Ammon's horn (tissue), 1 donor: ENCODE measurements at places on chromosomes 7 and 10.
A peak's percentile ranks its signal among the peaks of the same experiment; 100 is the strongest.

DNA sequence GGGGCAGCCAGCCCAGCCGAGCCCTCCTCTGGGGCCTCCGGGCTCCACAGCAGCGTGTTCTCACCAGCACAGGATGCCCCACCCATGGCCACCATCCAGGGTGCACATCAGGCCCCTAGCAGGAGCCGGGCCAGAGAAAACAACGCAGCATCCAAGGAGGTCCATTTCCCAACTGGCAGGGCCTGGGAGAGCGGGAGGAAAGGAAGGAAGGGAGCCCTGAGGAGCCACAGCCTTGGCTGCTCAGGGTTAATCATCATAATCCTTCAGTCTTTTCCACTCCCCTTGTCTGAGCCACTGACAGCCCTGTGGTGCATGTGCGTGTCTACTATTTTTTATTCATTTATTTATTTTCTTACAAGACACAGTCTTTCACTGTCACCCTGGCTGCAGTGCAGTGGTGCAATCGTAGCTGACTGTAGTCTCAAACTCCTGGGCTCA lies 3.6 kb downstream of the PLAC9 start:
- DNase-seq, result no peak

- DNase-seq, result no peak
These were observed 74.8 kb upstream of the PALS2 start for GRCh38 chr7:24498439-24498838.

- no peak for DNase-seq
These were observed 93.5 kb downstream of the KLF6 start for GRCh38 chr10:3691482-3691881.

GRCh38 chr10:58326967-58327381 lies 7.8 kb upstream of the UBE2D1 start:
- no peak for DNase-seq

DNA sequence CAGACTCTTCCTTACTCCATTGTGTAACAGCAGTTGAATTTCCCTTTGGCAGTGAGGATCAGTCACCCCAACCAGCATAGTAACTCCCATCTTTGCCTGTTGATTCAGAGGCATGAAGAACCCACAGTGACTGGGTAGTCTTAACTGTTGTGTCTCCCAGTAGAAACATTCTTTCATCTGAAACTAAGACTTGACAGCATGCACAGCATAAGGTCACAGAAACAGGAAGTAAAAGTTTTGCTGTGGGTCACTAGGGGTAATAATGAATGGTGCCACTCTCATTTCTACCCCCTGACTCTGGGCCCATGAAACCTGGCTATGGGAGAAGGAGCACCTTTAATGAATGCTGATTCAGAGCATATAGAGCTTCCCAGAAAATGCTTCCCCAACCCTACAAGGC lies 8.3 kb upstream of the FRMPD2 start:
- no peak for DNase-seq

GRCh38 chr7:151088856-151089699 lies 2.8 kb downstream of the AGAP3 start:
- DNase-seq, result peak; percentile 55

DNA sequence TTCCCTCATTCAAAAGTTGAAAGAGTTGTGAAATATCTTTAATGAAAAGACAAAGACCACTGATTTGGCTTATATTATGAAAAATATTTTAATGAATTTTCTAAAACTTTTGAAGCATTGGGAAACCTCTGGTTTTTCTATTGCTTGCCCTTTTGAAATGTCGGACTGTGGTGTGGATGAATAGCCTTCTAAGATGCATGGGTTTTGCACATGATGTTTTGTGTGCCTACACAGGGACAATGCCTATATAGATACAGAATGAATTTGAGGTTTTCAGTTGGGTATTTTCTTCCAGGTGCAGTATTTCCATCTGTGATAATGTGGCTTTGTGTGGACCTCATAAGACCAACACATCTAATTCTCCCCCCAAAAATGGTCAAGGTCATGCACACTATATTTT lies 1437.9 kb downstream of the REEP3 start:
- no peak for DNase-seq

GRCh38 chr10:3106928-3107425 lies 39.6 kb downstream of the PFKP start:
- DNase-seq, result no peak

- no peak for DNase-seq
These were observed 47.9 kb downstream of the OGDH start for GRCh38 chr7:44654255-44654796.

GRCh38 chr7:1557771-1558170 lies 1.8 kb upstream of the TMEM184A start:
- DNase-seq, result no peak

- peak; percentile 90 for DNase-seq
These were observed 43.1 kb downstream of the FOXK1 start for GRCh38 chr7:4725014-4725849.

DNA sequence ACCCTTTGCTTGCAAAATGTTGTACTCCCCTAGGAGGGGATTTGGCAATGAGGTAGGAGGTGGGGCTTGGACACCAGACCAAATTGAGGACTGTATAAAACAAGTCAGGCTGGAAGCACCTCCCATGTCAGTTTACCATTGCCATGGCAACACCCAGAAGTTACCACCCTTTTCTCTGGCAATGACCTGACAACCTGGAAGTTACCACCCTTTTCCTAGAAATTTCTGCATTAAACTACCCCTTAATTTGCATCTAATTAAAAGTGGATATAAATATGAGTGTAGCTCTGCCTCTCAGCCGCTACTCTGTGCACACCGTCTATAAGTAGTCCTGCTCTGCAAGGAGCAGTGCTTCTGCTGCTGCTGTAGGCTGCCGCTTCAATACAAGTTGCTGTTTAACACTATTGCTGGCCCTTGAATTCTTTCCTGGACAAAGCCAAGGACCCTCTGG lies 7.8 kb upstream of the BLNK start:
- no peak for DNase-seq

- DNase-seq, result no peak
These were observed 41.5 kb upstream of the PRSS58 start for GRCh38 chr7:142299237-142299781.

- no peak for DNase-seq
These were observed 107.5 kb downstream of the MKI67 start for GRCh38 chr10:128018691-128019090.

DNA sequence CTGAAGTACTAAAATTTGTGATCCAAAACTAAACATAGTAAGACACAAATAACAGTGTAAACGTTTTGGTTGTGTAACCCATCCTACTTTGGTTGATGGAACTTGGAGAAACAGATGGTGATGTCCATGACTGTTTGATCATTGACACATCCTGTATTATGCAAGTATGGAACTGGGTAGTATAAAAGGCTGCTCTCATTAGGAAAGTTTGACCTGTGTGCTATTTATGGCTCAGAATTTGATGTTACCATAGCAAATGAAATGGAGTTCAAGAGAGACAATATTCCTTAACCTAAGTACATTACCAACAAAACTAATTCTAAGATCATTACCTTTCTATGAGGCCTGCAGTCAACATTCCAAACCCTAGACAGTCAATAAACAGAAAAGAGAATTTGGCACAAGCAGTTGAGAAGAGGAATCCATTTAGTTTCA lies 39.9 kb downstream of the DKK1 start:
- DNase-seq, result peak; percentile 24

GRCh38 chr10:126101325-126101724 lies 205.0 kb downstream of the FANK1 start:
- no peak for DNase-seq

DNA sequence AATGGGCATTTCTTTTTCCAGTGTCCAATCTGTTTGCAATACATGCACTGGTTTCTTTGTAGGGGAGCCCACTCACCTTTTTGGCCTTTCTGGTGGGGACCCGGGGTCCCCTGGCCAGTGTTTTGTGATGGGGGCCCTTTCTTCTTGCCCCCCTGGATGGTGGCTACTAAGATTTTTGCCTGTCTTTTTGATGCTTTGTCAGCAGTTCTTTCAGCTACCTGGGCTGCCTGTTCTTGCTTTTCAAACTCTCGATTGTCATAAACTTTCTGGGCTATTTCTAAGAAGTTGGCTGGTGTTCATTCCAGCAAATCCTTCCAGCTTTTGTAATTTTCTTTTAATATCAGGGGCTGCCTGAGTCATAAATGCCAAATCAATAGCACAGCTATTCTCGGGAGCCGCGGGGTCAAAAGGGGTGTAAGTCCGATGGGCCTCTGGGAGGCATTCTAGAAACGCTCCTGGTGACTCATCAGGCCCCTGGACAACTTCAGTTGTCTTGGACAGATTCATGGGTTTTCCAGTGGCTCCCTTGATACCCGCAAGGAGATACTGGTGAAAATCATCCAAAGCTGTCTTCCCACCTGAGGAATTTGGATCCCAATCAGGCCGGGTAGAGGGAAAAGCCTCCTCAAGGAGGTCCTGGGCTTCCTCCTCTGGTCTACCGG lies 79.0 kb downstream of the PRR15 start:
- no peak for DNase-seq

DNA sequence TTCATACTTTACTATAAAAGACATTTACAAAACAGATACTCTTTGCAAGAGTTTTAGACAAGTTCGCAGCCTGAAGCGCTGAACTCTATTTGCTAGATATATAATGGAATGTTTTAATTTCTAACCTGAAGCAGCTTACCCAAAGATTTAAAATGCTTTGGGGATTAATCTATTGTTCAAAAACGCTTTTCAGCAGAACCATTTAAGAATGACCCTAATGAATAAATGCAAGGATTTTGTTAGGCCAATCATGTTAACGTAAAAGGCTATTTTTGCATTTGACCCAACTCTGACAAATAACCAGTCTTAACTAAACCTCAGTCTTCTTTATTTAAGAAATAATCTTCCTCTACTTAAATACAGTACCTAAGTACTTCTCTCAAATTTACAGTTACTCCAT lies 406.7 kb upstream of the POT1 start:
- DNase-seq, result no peak

DNA sequence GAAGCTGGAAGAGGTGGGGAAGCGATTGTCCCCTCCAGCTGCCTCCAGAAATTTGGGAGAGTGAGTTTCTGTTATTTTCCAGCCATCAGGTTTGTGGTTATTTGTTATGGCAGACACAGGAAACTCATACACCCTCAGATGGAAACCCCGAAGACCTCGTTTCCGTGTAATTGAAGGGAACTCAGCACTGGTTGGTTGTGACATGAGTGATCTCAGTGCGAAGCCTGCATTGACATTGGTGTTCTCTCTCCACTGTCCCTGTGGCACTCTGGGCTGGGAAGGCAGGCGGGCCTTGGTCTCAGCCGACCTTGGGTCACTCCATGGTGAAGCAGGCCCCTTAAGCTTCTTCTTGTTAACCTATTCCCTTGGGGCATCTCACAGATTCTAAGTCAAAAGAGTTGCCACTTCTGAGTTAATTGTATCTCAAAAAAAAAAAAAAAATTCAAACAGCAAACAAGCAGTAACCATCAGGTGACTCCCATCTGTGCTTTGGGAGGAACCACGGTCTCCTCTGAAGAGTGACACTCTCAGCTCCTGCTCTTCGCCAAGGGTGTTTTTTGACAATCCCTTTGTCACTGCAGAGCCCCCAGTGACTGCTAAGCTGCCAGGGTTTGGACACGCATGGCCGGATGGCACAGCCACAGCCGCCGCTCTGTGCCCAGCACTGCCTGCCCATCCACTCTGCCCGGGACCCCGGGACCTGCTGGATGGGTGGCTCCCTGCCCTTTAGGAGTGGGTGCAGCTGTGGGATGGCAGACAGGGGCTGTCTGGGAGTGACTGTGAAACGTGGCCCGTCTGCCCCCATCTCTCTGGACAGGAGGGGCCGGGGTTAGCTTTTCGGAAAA lies 233.6 kb downstream of the PRPF18 start:
- no peak for DNase-seq

GRCh38 chr7:122719010-122719578 lies 16.4 kb upstream of the RNF148 start:
- no peak for DNase-seq
